SJCRH30 (cell line): ENCODE measurements at places on chromosomes 6 and 20. TPM values are rescaled to one million over a fixed set of nuclear protein-coding genes. Genes with fewer than 3 reads are reported as not detected.

TCF15 gene
- total RNA-seq: not detected in 2 replicates

DNA sequence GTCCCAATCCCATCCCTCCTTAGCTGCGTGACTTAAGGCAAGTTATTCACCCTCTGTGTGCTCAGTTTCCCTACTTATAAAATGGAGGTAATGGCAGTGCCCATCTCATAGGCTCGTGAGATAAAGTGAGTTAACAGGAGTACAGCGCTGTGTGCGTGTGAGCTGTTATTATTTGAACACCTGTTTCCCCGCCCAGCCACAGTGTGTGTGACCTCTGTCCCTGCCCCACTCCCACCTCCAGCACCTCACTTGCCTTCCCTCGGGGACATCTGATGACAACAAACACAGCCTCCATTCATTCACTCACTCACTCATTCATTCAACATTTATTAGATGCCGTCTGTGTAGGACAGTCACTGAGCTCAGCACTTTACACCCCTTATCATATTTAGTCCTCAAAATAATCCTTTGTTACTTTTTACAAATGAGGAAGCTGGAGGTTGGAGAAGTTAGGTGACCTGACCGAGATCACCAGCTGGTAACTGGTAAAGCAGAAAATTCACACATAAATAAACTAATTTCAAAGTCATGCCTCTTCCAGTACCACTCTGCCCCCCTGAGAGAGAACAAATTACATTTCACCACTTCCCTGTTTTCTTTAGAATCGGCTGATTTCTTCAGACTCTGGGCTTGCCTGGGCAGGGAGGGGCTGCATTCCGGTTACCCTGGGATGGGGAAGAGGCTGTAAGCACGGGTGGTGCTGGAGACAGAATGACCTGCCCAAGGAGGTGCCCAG, 58.6 kb downstream of the CPNE5 start:
- H3K27me3 ChIP-seq: no peaks in the 10 kb centered on the region; the same call in 1 of the 2 replicates
- no peaks in the 10 kb centered on the region for H3K36me3 ChIP-seq
- no peak overlapping the region for H3K27ac ChIP-seq
- no peak for DNase-seq
- no peak overlapping the region for H3K4me3 ChIP-seq
- H3K4me1 ChIP-seq: peaks cover 9% of the 10 kb centered on the region; the same call in 1 of the 2 replicates

FKBP1C gene
- total RNA-seq: 0.45 and 1.1 TPM in 2 replicates

- no peak overlapping the region for H3K27ac ChIP-seq
- H3K36me3 ChIP-seq: no peaks in the 10 kb centered on the region
- H3K4me3 ChIP-seq: no peak overlapping the region
- no peaks in the 10 kb centered on the region for H3K27me3 ChIP-seq
Observed at GRCh38 chr20:48790473-48791003, 37.3 kb downstream of the PREX1 start.

GRCh38 chr6:3561725-3562124, 104.9 kb upstream of the SLC22A23 start:
- H3K4me3 ChIP-seq: no peak overlapping the region

OR2H2 gene
- not detected in 2 replicates for total RNA-seq

- no peak for DNase-seq
- no peaks in the 10 kb centered on the region for H3K27me3 ChIP-seq
- H3K4me1 ChIP-seq: no peaks in the 10 kb centered on the region
- peaks cover 49% of the 10 kb centered on the region for H3K36me3 ChIP-seq
Observed at GRCh38 chr20:35555951-35556645, 14.2 kb downstream of the ERGIC3 start.

DNA sequence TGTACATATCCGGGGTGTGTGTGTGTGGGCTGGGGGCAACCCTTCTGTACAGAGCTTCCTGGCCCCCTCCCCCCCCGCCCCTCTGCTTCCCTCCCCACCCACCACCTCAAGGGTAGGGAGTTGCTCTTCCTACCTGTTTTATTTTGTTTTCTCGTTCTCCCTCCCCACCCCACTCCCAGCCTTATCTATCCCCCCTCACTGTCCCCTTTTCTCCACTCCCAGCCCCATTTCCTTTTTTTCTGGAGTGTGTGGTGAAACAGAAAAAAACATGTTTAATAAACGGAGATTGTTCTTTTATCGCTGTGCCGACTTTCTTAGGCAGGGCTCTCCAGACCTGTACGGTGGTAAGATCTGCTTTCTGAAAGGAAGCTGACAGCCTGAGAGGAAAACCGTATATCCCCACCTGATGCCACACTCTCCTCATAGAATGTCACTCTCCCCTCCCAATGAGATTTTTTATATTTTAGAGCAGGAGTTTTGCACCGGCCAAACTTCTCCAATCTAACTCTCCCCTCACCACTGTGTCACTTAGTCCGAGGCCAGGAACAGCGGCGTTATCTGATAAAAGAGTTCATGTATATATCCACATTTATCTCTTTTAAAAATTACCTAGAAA, 875 bp upstream of the ZBTB9 start:
- H3K27me3 ChIP-seq: no peaks in the 10 kb centered on the region
- H3K4me3 ChIP-seq: peak overlapping the region; percentile 68
- no peaks in the 10 kb centered on the region for H3K4me1 ChIP-seq
- no peak for DNase-seq
- H3K27ac ChIP-seq: no peak overlapping the region

IL17A gene
- total RNA-seq: not detected in 2 replicates

AGER gene
- total RNA-seq: 0.71 and 1.4 TPM in 2 replicates

NT5E gene
- 0.18 and 0.20 TPM in 2 replicates for total RNA-seq

DNA sequence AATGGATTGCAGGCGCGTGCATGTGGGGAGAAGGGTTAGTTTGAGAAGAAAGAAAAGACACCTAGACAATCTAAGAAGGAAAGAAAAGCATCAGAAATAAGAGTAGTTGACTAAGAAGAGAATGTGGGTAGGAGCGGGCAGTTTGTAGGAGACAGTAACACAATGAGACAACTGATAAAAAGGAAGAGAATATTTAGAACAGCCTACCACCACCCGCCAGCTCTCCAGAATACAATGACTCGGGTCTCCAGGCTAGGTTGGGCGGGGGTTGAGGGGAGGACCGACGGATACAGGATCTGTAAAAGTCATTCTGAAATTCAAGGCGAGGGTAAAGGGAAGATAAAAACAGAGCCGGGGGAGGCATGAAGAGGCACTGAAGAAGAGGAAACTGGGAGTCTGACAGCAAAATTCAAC, 712 bp downstream of the ABHD16A start:
- H3K27me3 ChIP-seq: no peaks in the 10 kb centered on the region
- peaks cover 10% of the 10 kb centered on the region for H3K4me1 ChIP-seq
- H3K36me3 ChIP-seq: no peaks in the 10 kb centered on the region
- peak overlapping the region; percentile 79 for H3K4me3 ChIP-seq

DNA sequence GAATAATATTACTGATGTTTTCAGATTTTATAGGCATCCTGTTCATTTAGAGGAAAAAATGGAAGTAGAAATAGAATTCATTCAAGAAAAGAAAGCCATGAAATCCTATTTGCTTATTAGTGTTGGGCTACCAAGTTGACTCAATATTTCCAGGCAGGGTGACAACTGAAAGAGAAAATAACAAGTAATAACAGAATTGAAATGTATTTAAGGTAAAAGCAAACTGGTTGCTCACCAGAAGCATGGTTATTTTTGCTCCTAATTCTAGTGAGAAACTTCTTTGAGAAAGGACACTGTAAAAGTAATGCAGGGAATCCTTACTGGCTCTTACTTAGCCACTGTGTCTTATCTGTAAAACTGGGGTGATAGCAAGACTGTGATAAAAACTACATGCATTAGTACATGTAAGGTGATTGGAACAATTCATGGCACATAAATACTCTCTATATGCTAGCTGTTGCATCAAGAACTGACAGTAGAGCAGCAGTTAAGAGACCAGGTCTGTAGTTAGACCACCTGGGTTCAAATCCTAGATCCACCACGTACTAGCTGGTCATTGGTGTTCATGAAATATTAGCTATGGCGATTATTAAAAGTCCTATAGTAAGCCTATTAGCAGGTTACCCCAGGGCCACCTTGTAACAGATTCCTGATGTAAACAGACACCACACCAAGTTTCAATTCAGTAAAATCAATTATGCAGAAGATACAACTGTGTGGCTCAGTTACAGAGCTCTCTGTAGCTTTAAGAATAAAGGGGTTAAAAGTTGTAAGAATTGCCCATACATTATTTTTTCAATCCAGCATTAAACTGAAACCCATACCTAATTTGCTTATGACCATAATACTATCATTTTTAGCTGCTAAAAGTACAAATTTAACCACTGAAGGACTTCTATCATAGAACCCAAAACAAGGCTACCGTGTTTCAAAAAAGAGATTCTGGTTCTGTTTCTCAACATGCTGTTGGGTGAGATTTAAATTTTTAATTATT, 159.2 kb upstream of the COL21A1 start:
- H3K27me3 ChIP-seq: no peaks in the 10 kb centered on the region
- DNase-seq: no peak
- H3K27ac ChIP-seq: no peak overlapping the region
- no peaks in the 10 kb centered on the region for H3K4me1 ChIP-seq

DNA sequence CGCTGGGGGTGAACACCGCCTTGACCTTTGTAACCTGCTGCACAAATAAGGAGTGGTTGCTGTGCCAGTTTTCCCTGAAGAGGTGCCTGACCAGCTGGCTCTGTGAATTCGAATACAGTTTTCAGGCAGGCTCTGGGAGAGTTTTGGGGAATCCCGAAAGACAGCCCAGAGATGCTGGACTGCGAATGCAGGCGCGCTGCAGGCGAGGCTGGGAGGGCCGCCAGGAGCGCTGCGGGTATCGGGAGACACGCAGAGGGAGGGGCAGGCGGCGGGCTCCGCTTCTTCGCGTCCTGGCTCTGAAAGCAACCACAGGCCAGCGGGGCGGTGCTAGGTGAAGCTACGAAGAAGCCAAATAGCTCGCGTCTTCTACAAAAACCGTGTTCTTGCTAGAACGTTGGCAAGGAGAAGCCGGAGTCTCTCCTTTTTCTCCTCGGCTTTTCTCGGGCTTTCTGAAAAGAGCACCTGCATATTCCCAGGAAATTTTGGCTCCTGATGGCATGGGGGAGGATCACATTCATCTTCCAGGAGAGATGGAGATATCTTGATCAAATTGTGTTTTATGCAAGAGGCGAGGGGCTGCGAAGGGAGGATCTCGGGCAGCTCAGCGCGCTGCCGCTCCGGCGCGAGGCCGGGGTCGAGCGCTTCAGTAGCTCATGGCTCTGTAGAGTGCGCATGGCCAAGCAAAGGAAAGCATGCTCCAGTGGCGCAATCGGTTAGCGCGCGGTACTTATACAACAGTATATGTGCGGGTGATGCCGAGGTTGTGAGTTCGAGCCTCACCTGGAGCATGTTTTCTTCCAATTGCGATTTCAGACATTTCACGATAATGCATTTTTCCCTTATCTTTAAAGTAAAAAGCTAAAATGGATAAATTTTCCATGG, 158.1 kb upstream of the ZNF184 start:
- no peak overlapping the region for H3K27ac ChIP-seq
- no peaks in the 10 kb centered on the region for H3K4me1 ChIP-seq
- no peak for DNase-seq
- H3K36me3 ChIP-seq: no peaks in the 10 kb centered on the region

GRCh38 chr20:973785-974194, 28.3 kb downstream of the RSPO4 start:
- no peak overlapping the region for H3K4me3 ChIP-seq
- peak; percentile 23 for DNase-seq
- no peaks in the 10 kb centered on the region for H3K4me1 ChIP-seq
- no peak overlapping the region for H3K27ac ChIP-seq
- no peaks in the 10 kb centered on the region for H3K36me3 ChIP-seq

DNA sequence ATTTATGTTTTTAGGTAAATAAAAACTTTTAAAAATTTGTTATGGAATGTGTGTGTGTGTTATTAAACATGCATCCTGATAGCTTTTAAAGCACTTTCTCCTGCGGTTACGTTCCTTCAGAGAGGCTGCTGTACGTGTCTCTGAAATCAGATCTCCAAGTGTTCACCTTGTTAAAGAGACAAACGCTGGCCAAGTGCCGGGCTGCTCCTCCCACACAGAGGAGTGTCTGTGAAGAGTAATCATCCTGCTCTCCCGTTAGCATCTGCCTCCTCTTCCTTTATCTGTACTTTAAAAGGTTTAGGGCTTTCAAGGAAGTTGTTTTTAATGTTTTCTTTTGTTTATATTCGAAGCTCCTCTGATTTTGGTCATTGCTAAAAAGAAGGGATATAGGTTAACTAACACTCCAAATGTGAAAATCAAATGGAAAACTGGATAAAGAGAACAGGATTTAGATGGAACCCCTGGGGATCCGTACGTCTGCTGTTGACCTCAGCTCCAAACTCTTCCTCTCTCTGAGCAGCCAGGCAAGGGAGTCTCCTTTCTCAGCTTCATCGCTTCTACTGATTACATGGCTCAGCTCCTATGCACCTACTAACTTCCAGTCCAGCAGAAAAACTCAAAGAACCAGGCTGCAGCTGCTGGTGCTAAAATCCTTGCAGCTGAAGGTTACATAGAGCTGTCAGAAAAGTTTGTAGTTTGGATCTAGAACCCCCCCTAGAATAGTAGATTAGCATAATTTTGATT, 20.0 kb downstream of the IRF4 start:
- no peaks in the 10 kb centered on the region for H3K4me1 ChIP-seq
- H3K27ac ChIP-seq: no peak overlapping the region
- H3K4me3 ChIP-seq: no peak overlapping the region
- DNase-seq: no peak

DNA sequence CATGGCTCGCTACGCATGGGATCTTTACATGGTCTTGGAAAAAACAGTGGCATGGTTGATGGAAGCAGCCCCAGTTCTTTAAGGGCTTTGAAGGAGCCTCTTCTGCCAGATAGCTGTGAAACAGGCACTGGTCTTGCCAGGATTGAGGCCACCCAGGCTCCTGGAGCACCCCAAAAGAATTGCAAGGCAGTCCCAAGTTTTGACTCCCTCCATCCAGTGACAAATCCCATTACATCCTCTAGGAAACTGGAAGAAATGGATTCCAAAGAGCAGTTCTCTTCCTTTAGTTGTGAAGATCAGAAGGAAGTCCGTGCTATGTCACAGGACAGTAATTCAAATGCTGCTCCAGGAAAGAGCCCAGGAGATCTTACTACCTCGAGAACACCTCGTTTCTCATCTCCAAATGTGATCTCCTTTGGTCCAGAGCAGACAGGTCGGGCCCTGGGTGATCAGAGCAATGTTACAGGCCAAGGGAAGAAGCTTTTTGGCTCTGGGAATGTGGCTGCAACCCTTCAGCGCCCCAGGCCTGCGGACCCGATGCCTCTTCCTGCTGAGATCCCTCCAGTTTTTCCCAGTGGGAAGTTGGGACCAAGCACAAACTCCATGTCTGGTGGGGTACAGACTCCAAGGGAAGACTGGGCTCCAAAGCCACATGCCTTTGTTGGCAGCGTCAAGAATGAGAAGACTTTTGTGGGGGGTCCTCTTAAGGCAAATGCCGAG, 78.2 kb downstream of the ASXL1 start:
- H3K4me3 ChIP-seq: no peak overlapping the region
- H3K36me3 ChIP-seq: peaks cover 84% of the 10 kb centered on the region
- no peaks in the 10 kb centered on the region for H3K27me3 ChIP-seq
- no peak overlapping the region for H3K27ac ChIP-seq
- DNase-seq: no peak

- no peaks in the 10 kb centered on the region for H3K36me3 ChIP-seq
- DNase-seq: no peak
- H3K4me3 ChIP-seq: no peak overlapping the region
- H3K4me1 ChIP-seq: no peaks in the 10 kb centered on the region
- H3K27me3 ChIP-seq: no peaks in the 10 kb centered on the region
Observed at GRCh38 chr6:128244751-128245405, 275.5 kb downstream of the PTPRK start.

CD24 gene
- total RNA-seq: 1.5 and 1.6 TPM in 2 replicates

GRCh38 chr6:167791091-167791779, 35.5 kb upstream of the AFDN start:
- no peak overlapping the region for H3K4me3 ChIP-seq
- H3K4me1 ChIP-seq: peaks cover 3% of the 10 kb centered on the region; the same call in 1 of the 2 replicates
- no peak for DNase-seq
- H3K27me3 ChIP-seq: no peaks in the 10 kb centered on the region
- no peaks in the 10 kb centered on the region for H3K36me3 ChIP-seq
- H3K27ac ChIP-seq: no peak overlapping the region
